AG04449 (cell line): ENCODE measurements at places on chromosomes 2 and 18.

DNA sequence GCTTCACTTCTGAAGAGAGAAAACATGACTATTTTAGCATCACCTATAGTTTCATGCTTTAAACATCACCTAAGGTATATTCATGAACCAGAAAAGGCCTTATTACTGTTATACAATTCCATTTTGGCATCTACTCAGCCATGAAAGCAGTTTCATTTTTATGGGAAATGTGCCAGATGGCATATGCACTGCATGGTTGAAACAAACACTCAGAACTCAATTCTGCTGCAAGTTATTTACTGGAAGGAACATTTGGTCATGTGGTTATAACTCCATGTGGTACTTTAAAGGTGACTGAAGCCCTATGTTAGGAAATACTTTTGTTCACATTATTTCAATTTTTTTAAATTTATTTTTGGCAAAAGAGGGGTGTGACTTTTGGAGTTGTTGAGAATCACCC lies 287.5 kb upstream of the CRIM1 start:
- DNase-seq, result no peak

GRCh38 chr2:2183176-2183575 lies 147.9 kb downstream of the MYT1L start:
- DNase-seq, result no peak

GRCh38 chr2:20593072-20594034 lies 57.5 kb downstream of the HS1BP3 start:
- no peak for DNase-seq

DNA sequence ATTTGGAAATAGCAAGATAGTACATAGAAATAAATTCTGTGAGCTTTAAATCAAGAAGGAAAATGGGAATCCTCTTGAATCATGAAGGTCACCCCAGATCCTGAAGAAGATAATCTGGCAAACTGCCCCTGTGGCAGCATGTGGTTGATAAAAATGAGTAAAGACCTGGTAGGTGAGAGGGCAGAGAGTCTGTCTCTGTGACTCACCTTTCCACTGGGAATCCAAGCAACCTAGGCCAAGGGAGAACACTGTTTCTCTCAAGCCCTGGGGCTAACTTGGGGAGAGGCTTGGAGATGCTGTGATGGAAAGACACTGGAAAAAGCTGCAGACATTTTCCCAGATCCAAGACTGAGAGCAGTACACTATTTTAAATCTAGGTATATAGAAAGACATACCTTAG lies 185.8 kb upstream of the CNTNAP5 start:
- no peak for DNase-seq

GRCh38 chr2:160141419-160141818 lies 58.7 kb downstream of the ITGB6 start:
- DNase-seq, result no peak

- no peak for DNase-seq
Observed at GRCh38 chr2:110657724-110658305, 20.0 kb downstream of the BUB1 start.

DNA sequence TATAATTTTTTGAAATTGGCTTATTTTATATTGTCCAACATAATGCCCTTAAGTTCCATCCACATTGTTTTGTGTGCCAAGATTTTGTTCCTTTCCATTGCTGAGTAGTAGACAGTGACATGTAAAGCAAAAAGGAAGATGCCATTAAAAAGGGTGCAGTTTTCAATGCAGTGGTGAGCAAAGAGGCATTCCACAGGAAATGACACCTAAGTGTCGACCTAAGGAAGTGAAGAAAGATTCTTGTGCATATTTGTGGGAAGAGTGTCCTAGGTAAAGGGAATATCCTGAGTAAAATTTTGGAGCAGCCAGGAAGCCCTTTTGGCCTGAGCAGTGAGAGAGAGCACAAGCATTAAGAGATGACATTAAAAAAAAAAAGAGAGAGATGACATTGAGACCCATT lies 1099.9 kb downstream of the DPP10 start:
- DNase-seq, result no peak
